NB4 (cell line): ENCODE measurements at places on chromosomes 2 and 18.

DNA sequence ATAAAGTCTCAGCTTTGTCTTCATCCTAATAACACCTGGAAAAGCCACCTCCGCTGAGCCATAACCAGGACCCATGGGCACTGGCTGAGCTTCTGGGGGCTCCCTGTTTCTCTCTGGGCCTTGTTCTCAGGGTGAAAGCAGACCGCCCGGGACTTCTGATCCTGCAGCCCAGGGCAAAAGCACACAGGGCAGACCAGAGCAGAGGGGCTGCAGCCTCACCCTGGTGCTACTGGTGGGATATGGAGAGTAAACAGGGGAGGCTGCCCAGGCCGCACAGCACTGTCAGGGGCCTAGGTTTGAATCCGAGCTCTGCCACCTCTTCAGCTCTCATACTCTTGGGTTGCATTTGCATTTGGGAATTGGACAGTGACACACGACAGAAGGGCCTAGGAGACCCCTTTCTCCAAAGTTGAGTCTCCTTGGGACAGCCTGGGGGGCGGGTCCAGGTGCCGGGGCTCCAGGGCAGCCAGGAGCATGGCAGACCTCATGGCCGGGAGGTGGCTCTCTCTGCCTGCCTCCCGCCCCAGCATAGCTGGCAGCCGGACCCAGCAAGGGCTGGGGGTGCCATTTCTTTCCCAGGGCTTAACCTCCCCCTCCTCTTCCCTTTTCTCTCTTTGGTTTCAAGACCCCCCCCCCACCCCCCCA lies 164.9 kb downstream of the INHBB start:
- DNase-seq = no peak

GRCh38 chr2:236678307-236678975 lies 108.8 kb downstream of the ACKR3 start:
- no peak for DNase-seq

DNA sequence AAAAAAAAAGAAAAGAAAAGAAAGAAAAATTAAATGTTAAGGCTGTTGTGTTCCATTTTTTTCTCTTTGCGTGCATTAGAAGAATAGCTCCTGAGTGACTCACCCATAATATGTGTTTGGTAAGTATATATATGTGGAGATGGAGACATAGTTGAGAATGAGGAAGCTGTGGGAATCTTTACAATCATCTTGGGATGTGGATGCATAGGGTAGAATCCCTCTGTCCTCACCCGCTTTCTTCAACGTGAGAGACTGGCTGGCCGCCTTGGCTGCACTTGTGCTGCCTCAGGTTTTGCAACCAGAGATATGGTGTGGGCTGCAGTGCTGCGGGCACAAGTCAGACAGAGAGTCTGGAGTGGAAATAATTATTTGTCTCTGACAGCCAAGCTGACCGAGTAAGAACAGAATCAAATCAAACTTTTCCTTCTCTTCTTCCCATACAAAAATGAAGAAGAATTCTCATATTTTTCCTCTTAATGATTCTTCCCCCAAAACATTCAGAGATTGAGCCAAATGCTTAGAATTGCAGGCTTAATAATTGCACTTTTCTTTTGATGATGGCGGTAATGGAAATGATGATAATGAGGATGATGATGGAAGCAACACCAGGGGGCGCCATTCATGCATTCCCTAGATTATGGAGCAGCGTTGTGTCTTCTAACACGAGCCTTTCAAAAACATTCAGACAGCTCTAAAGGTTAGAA lies 48.5 kb downstream of the SERPINB7 start:
- DNase-seq = peak; percentile 83

- peak; percentile 59 for DNase-seq
These were observed 16.7 kb downstream of the IL1F10 start for GRCh38 chr2:113084249-113085000.

GRCh38 chr2:30305235-30305634 lies 73.9 kb downstream of the LBH start:
- DNase-seq = no peak
